ENCODE measurements at places on chromosomes 11 and 22. TPM values are rescaled to one million over a fixed set of nuclear protein-coding genes. Genes with fewer than 3 reads are reported as not detected.

SCN4B gene
- total RNA-seq = 0.08 TPM

PTPRCAP gene
- 0.34 TPM for total RNA-seq

C11orf97 gene
- not detected for total RNA-seq

RASSF7 gene
- total RNA-seq = 53.9 TPM

MPPED2 gene
- not detected for total RNA-seq

SYT8 gene
- 0.67 TPM for total RNA-seq

SSTR3 gene
- not detected for total RNA-seq

WBP2NL gene
- total RNA-seq = not detected

SREBF2 gene
- 27.8 TPM for total RNA-seq

TRIM29 gene
- 28.0 TPM for total RNA-seq

MS4A7 gene
- total RNA-seq = not detected

CDCA5 gene
- 77.1 TPM for total RNA-seq

KDM4E gene
- not detected for total RNA-seq

GALNT18 gene
- total RNA-seq = 34.2 TPM

CYTH4 gene
- 0.90 TPM for total RNA-seq

BDNF gene
- total RNA-seq = 9.1 TPM

FADS1 gene
- 239 TPM for total RNA-seq

SGSM1 gene
- 1.1 TPM for total RNA-seq

OR51B5 gene
- not detected for total RNA-seq
